ENCODE measurements at places on chromosomes 7 and 10.

GRCh38 chr7:142440906-142441411 lies 183.1 kb upstream of the PRSS58 start:
- DNase-seq: no peak

- DNase-seq: no peak
Observed at GRCh38 chr10:24989867-24990266, 26.1 kb downstream of the ENKUR start.

GRCh38 chr7:106216923-106217542 lies 67.8 kb downstream of the NAMPT start:
- DNase-seq: no peak

GRCh38 chr7:41813286-41813685 lies 110.4 kb upstream of the INHBA start:
- DNase-seq: no peak

GRCh38 chr7:116610210-116610609 lies 61.8 kb upstream of the MET start:
- DNase-seq: no peak

DNA sequence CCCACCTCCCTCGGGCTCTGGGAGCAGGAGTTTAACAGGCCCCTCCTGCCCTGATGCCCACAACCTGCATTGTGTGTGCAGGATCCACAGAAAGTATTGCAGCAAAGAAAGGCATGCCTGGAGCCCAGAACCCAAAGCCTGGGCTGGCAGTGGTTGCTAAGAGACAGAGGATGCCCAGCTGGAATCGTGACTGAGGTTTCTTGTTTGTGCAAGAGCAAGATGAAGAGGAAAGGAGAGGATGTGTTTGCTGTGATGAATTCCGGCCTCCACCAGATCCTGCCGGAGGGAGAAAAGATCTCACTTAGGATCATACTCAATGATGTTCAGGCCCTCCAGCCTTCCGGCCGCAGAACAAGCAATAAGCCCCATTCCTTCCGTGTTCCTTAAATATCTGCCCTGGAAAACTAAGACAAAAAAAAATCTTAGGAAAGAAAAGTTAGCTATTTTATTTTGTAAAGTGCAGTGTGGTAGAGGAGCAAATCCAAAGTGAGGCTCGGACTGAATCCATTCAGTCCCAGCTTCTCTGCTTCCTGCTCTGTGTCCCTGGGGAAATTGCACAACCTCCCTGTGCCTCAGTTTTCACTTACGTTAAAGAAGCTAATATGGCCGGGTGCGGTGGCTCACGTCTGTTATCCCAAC lies 57.1 kb downstream of the SLIT1 start:
- no peak for DNase-seq

GRCh38 chr7:131544449-131545301 lies 11.8 kb downstream of the PODXL start:
- DNase-seq: no peak

DNA sequence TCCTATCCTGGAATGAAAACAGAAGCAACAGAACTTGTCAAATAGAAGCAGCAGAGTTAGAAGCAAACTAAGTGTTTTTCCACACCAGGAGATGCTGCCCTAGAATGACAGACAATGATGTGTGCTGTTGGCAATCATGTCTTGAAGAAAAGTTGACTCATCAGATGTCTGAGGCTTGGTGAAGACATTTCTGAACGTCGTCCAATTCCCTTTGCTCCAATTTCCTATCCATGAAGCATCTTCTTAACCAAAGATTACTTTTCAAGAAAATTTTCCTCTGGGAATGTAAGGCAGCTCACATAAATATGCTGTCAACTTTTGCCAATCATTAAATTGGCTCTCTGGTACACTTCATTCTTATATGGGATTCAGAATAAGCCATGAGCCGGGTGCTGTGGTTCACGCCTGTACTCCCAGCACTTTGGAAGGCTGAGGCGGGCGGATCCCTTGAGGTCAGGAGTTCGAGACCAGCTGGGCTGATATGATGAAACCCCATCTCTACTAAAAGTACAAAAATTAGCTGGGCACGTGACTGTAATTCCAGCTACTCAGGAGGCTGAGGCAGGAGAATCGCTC lies 34.6 kb downstream of the MALSU1 start:
- DNase-seq: no peak

DNA sequence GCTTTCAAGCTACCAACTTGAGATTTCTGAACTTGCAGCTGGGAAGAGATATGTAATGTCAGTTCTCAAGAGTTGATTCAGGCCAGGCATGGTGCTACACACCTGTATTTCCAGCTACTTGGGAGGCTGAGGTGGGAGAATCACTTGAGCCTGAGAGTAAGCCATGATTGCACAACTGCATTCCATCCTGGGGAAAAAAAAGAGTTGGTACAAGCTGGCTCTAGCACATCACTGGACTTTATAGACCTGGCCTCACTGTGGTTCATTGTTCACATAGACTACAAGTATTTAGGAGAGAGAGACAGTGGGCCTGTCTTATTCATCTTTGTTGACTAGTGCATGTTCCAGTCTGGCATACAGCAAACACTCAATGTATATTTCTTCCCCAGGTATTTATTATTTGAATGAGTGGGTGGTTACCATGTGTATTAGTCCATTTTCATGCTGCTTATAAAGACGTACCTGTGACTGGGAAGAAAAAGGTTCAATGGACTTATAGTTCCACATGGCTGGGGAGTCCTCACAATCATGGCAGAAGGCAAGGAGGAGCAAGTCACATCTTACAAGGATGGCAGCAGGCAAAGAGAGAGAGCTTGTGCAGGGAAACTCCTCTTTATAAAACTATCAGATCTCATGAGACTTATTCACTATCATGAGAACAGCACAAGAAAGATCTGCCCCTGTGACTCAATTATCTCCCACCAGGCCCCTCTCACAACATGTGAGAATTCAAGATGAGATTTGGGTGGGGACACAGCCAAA lies 176.5 kb downstream of the PFKFB3 start:
- no peak for DNase-seq

DNA sequence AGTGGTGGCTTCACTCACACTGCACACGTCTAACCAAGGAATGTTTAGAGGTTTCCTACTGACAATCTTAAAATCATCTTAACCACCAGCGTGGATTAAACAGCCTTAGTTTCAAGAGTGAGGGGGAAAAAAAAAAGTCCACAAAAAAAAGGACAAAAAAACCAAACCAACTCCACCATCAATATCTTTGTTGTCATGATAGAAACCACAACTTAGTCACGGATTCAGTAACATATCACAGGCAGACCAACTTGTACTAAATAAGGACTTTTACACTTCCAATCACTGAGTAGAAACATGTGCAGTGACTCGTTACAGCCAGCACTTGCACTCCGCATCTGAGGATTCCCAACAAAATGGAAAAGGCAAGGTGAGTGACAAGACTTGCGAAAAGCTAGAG lies 46.5 kb downstream of the FAM171A1 start:
- no peak for DNase-seq

GRCh38 chr10:92523639-92524038 lies 50.3 kb downstream of the IDE start:
- DNase-seq: no peak

DNA sequence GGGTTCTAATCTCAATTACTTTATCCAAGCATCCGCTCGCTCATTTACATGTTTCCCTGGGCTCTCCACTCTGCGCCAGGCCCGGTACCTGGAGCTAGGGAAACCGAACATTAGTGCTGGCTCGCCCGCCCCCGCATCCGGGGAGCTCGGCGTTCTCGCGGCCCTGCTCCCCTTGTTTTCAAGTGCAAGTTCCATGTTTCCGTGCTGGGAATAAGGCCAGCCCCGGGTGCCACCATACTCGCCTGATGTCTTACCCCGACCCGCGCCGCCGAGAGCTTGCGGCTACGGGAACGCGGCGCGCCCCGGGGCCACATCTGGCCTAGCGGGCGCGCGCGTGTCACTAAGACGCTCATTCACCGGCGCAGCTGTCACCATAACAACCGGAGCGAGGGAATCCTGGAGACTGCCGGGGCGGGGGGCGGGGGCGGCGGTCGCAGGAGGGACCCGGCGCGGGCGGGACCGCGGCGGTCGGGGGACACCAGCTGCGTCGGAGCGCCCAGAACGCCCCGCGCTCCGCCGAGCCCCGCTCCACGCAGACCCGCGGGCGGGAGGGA lies at the start of gene NEURL1:
TSS of gene NEURL1 (plus strand) at position 344 of the 554 bp plus-strand sequence. CDS start 683 bp downstream, outside the sequence.
- no peak for DNase-seq

- DNase-seq: no peak
Observed at GRCh38 chr10:74083304-74083703, 67.3 kb downstream of the AP3M1 start.

GRCh38 chr10:106661767-106662140 lies 502.8 kb downstream of the SORCS1 start:
- DNase-seq: no peak

GRCh38 chr7:17434841-17435692 lies 136.6 kb downstream of the AHR start:
- DNase-seq: no peak

DNA sequence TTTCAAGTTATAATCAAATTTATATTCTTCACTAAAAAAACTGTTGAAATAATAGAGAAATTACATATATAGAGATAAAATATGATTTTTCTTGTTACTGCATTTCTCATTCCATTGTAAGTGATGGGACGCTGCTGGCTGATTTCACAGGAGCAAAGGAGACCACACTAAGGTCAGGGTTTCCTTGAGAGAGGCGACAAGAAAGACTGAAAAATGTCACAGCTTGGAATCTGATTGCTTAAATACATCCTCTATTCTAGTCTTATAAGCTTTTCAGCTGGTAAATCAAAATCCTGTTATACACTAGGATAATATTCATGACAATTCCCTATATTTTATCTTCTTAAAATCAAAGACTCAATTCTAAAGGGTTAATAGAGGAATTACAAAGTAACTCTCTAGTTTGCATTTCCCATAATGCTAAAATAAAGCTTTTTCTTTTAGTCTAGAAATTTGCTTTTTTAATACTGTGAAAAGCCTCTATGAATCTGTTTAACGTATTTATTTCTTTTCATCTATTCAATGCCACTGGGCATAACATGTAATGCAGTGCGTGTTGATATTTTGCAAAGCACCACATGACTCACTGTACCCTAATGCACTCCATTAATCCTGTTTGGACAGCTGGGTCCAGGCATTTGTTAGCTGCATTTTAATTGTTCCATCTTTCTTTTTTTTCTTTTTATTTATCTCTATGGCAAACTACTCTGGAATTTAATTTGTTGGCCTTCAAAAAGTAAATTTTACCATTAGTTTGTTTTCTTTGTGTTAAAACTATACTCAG lies 81.7 kb downstream of the RNF32 start:
- no peak for DNase-seq

- no peak for DNase-seq
Observed at GRCh38 chr10:65570143-65571010, 1355.5 kb upstream of the LRRTM3 start.

- no peak for DNase-seq
Observed at GRCh38 chr7:39720586-39720985, 97.2 kb downstream of the RALA start.

- no peak for DNase-seq
Observed at GRCh38 chr10:22581461-22581860, 132.9 kb downstream of the PIP4K2A start.

DNA sequence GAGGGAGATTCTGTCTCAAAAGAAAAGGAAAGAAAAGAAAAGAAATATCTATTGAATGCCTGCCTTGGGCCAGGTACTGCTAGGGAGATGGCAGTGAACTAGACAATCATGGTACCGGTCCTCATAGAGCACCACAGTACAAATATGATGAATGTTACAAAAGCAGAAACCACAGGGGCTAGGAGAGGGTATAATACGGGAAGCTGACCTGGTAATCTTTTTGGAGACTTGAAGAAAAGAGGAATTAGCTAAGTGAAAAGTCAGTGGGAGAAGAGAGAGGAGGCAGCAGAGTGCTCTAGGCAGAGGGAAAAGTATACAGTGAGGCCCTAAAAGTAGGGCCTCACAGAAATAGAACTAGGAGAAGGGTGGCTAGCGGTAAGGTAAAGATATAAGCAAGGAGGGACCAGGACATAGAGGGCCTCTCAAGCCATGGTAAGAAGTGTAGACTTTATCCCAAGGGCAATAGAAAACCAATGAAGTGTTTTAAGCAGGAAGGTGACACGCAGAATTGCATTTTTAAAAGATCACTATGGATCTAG lies 42.8 kb upstream of the WNT8B start:
- DNase-seq: no peak

GRCh38 chr7:157977717-157978496 lies 609.7 kb downstream of the PTPRN2 start:
- no peak for DNase-seq

DNA sequence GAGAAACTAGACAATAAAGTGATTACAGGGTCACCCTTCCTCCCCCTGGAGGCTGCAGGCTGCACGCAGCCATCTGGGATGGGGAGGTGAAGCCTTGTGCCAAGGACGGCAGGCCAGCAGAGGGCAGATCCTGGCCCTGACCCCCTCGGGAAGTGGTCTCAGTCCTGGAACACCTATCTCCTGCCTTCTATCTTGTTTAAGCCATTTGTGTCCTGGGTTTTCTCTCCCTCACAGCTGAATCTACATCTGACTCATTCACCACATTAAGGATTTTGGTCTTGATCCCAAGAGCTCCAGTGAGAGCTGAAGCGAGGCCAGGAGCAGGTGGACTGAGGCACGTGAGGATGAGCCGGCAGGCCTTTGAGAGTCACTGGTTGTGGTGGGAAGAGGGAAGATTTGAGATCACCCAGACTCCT lies 16.4 kb upstream of the PARP12 start:
- no peak for DNase-seq

DNA sequence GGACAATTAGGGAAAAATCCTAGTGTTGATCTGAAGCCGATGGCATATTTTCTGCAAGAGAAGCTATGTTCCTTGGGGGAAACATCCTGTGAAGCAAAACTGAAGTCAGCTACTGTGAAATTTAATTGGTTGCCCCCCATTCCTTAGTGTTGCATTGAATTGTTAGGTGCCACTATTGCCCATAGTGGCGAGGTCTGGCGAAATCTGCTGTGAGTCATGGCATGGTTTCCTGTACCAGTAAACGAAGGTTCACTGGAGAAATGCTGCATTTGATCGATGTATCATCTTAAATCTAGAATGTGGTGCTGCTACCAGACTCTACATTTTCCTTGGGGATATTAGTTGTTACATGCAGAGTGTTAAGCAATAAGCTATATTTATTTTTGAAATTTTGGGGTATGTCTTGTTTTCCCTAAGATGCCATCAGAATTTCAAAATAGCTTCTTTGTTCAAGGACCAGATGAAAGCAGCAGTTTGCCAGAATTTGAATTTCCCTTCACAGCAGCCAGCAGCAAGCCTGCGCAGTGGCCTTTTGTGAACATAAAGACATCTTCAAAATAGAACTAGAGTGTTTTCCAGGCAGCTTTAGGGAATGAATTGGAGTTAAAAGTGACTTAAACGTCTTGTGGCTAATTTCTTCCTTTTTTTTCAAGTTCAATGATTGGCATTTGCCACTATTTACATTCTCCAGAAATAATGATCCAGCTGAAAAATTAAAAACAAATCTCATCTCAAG lies 348.6 kb upstream of the COBL start:
- DNase-seq: no peak

DNA sequence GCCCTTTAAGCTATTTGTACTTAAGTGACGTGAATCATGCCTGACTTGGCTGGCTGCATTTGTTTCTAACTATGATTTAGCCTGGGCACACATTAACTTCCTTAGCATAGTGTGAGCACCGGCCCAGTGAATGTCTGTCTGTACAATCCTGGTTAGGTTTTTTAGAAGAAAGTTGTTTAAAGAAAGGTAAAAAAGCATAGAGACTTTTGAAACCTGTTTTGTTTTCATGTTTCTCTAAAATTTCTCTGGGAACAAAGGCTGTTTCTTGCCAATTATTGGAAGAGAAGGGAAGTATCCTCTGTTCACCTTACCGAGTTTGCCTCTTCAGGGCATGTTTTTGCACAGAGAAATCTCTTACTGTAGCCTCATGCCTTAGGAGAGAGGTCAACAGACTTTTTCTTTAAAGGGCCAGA lies 42.9 kb upstream of the MET start:
- no peak for DNase-seq

- no peak for DNase-seq
Observed at GRCh38 chr7:7738622-7739021, 20.2 kb upstream of the RPA3 start.

Measured in stimulated activated CD8-positive, alpha-beta memory T cell treated with anti-CD3 and anti-CD28 coated beads, Interleukin-4, amount 100 ng/mL, for 4 hours (primary cell).